Melanocyte of skin (primary cell): ENCODE measurements at places on chromosomes 5 and 9. TPM values are rescaled to one million over a fixed set of nuclear protein-coding genes. Genes with fewer than 3 reads are reported as not detected.

The C9orf43 gene
- total RNA-seq, result 0.46 and 1.7 TPM in 2 replicates

The GPX3 gene
- not detected in 2 replicates for total RNA-seq

The ORM2 gene
- not detected in 2 replicates for total RNA-seq

The DNM1 gene
- 0.67 and 0.77 TPM in 2 replicates for total RNA-seq

The PPP3R2 gene
- not detected in 2 replicates for total RNA-seq

The PROB1 gene
- 0.34 and 0.73 TPM in 2 replicates for total RNA-seq

The SLC36A3 gene
- not detected in 2 replicates for total RNA-seq

The LPCAT1 gene
- total RNA-seq, result 71.9 and 84.7 TPM in 2 replicates

The GABRA1 gene
- not detected in 2 replicates for total RNA-seq
